Activated T-cell treated with anti-CD3 and anti-CD28 coated beads for 24 hours (primary cell): ENCODE measurements at places on chromosomes 11 and 22.

DNA sequence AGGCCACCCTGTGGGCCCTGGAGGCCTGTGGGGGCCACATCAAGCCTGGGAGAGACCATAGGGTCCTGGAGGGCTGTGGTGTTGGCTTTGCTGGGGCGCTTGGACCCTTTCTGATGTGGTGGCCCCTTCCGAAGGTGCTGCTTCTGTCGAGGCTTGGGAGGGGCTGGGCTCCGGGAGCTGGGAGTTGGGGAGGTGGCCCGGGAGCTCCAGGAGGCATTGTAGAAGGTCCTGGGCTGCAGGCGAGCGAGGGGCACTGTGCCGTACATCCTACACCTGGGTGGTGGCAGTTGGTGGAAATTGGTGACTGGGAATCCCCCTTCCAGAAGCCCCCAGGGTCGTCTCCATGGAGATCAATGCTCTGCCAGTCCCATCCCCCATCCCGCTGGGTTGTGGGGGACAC is 2.6 kb downstream of the PLA2G3 start:
- no peak for DNase-seq

DNA sequence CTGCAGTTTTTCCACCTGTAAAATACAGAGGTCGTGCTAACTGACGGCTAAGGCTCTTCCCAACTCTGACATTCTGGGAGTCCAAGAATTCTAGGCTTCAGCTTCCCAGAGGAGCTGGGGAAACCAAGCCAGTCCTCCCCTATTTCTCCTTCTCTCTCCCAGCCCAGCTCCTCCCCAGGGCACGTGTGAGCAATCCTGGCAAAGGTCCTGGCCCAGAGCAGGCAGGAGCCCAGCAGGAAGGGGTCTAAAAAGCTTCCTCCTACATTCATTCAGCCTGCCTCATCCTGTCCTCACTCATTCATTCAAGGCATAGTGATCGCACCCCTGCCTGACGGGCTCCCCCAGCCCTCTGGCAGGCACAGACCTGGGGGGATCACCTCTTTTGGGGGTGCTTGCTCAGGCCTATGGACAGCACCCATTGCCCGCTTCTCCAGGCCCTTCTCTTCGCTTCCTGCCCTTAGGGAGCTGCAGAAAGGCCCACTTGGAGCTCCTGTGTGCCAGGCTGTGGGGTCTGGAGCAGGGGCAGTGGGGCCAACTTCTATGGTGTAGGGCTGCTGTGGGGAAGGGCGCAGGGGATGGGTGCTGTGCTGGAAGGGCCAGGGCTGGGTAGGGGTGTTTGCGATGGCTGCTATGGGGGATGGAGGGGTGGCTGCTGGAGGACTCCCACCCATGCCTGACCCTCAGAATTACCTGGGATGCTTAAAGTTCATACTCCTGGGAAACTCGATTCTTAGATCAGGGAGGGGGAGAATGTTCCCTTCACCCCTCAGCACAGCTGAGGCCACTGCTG is 9.8 kb downstream of the KCNC1 start:
- DNase-seq = no peak

- DNase-seq = no peak
Measured at GRCh38 chr11:129533395-129533794, 157.7 kb downstream of the BARX2 start.

DNA sequence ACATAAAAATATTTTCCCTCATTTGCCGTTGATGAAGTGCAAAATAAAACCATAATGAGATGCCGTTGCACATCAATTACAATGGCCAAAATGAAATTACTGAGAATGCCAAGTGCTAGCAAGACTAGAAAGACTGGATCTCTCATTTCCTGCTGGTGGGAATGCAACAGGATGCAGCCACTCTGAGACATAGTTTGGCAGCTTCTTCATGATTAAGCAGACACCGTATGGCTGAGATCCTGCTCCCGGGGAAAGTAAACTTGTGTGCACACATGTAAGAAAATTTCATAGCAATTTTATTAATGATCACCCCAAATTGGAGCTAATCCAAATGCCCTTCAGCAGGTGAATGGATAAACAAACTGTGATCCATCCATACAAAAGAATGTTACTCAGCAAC is 1013.2 kb downstream of the TBC1D22A start:
- no peak for DNase-seq

- DNase-seq = no peak
Measured at GRCh38 chr11:74650498-74650897, 58.1 kb downstream of the POLD3 start.

DNA sequence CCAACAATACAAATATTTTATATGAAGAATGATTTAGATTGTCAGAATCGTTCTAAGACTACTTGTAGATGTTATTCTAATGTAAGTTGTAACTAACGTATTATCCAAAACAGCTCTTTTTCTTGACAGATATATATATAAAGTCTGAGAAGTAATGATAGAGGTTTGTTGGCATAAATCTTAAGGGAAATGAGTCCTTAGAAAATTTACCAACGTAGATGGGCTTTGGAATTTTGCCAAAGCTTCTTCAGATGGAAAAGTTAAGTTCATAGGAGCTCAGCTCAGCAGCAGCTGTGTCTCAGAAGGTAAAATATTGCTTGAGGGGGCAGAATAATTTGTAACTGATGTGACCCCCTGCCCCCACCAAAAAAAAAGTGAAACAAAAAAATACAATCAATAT is 66.7 kb downstream of the BID start:
- DNase-seq = no peak

GRCh38 chr22:38638216-38638615 is 18.0 kb downstream of the FAM227A start:
- no peak for DNase-seq

DNA sequence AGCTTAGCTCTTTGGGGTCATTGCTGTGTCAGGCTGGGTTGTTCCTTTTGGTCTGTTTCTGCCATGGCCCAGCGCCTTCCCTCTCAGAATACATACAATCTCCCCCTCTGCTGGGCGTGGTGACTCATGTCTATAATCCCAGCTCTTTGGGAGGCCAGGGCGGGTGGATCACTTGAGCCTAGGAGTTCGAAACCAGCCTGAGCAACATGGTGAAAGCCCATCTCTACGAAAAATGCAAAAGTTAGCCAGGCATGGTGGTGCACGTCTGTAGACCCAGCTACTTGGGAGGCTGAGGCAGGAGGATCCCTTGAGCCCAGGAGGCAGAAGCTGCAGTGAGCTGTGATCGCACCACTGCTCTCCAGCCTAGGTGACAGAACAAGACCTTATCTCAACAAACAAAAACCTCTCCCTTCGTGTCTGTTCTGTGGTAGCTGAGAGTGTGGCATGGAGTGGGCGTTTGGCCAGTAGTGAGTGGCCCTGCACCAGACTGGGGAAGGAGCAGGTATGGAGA is 46.7 kb upstream of the RAB1B start:
- no peak for DNase-seq

GRCh38 chr11:68206211-68206610 is 6.9 kb downstream of the KMT5B start:
- DNase-seq = no peak

DNA sequence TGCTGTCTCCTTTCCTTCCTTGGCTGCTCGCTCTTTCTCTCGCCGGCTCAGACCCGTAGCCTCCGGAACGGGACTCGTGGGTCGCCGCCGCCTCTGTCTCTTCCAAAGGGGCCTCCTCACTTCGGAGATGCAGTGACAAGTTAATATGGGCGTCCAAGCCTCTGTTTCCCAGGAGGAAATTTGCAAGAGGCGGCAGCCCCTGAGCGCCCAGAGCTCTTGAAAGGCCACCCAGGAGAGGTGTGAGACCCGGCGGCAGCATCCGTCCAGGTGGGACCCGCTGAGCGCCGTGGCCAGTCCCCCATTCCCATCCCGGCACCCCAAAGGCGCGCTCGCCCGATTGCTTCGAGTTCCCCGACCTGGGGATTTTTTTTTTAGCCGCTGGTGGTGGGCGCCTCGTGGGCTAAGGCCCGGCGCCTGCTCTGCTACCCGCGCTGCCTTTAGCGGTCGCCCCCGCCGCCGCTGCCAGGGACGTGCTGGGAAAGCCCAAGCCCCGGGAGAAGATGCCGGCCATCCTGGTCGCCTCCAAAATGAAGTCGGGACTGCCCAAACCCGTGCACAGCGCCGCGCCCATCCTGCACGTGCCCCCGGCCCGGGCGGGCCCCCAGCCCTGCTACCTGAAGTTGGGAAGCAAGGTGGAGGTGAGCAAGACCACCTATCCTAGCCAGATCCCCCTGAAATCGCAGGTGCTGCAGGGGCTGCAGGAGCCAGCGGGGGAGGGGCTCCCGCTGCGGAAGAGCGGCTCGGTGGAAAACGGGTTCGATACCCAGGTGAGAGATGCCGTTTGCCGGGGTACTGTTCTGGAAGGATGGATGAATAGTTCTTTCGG is 772 bp downstream of the NAV2 start:
- no peak for DNase-seq

GRCh38 chr11:113338730-113339129 is 24.3 kb downstream of the TTC12 start:
- DNase-seq = no peak

DNA sequence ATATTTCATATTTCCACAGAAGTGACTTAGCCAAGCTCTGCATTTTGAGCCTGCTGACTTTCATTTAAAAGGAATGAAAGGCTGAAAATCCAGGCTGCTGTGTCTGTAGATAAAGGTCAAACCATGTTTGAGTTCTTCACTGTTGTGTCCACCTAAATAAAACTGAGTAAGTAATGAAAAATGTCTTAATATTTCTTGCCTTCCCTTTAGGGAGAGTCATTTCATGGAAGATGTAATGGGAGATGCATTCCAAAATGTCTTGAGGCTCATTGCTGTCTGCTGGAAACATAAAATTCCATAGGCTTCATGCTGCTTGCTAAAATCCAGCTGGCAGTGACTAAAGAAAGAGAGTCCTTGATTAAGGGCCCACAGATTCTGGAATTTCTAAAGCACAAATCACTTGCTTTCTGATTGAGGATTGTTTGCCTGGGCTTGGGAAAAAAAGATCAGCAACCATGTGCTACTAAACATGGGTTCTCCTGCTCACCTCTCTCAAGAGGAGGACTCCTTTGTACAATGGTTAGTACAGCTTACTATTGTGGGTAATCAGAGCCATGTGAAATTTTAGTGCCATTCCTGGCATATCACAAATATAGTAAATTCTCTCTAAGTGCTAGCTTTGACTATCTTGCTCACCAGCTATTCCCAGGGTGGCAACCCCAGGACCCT is 56.9 kb downstream of the PANX1 start:
- DNase-seq = no peak

DNA sequence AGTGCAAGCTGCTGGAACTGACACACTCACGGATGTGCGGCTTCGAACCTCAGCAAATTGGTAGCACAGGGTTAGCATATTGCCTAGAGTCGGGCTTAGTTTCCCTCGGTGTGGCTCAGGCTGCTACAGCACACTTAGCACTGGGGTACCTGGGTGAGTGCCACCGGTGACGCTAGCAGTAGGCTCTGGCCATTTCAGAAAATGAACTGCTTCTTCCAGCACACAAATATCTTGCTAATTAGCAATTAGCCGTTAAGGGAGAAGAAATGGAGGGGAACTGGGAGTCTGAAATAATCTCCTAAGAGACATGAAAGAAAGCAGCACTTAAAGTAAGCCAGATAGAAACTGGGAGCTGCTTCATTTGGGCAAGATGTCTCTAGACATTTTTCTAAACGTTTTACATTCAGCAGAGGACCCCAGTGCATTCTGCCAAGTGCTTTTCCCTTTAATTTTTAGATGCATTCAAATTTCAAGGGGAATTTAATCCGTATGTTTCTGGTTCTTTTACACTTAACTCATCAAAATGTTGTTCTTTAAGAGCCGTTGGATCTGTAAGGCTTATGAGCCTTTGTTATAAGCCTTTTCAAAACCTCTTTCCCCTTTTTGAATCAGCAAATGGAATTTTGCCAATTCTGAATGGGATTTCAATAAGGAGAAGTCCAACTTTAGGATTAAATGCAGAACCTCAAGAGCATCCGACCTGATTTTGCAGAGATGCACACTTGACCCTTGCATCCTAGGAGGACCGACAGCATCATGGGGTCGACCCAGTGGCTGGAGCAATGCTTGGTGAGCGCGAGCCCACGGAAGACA is 708.1 kb downstream of the NTM start:
- no peak for DNase-seq

- DNase-seq = no peak
Measured at GRCh38 chr11:86469491-86470388, 95.1 kb downstream of the CCDC81 start.
